ENCODE measurements at places on chromosomes 13 and 19.

GRCh38 chr13:51581148-51581820, 3.0 kb upstream of the WDFY2 start:
- DNase-seq, result no peak

DNA sequence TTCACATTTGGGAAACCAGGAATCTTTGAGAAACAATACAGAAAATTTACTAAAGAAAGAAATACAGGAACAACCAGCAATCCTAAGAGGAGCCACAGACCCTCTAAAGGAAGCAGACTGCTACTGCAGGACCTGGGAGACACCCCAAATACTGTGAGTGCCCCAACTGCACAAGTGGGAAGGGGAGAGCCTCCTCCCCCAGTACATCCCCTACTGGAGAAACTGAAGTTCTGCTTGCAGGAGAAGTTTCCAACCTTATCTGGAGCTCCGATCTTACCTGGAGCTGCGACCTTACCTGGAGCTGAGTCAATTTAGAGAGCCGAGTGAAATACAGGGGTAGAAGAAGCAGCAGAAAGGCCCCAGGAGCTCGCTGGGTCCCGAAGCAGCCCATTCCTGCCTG, 236.4 kb upstream of the SPRY2 start:
- no peak for DNase-seq

- no peak for DNase-seq
Measured at GRCh38 chr13:106915146-106915545, 347.2 kb upstream of the ARGLU1 start.

- DNase-seq, result no peak
Measured at GRCh38 chr19:1818549-1819195, 6.6 kb upstream of the ATP8B3 start.

DNA sequence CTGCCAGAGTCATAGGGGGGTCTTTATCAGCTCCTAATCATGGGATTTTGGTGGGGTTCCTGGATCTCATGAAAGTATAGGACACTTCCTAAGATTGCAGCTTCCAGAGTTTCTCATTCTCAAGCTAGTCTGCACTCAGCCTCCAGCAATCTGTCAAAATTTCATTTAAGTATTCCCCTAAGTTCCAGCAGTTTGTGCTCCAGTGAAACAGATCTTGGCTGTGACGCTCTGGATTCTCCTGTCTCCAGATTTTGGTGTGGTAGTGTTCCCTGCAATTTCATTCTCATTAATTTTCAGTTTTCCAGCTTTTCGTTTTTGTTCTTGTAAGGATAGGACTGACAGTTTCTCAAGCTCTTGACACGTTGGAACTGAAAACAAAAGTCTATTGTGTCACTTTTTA, 908.9 kb upstream of the MIR17HG start:
- no peak for DNase-seq

GRCh38 chr19:10211061-10211460, 16.3 kb upstream of the DNMT1 start:
- no peak for DNase-seq

GRCh38 chr13:33123066-33123859, 107.0 kb downstream of the KL start:
- DNase-seq, result peak; percentile 45

- DNase-seq, result no peak
Measured at GRCh38 chr13:111659219-111659775, 338.9 kb downstream of the TEX29 start.

DNA sequence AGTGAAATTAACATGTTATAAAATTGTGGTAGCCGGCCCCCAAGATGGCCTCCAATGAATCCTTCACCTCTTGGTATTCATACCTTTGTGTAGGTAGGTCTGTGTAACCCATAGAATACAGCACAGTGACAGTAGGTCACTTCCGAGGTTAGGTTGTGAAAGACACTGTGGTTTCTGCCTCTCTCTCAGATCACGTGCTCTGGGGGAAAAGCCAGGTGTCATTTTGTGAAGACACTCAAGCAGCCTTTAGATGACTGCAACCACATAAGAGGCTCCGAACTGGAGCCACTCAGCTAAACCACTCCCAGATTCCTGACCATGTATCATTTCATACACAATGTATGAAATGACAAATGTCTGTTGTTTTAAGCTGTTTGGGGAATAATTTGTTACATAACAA, 9.8 kb upstream of the USPL1 start:
- DNase-seq, result no peak

- peak; percentile 27 for DNase-seq
Measured at GRCh38 chr13:52454459-52454819, 839 bp upstream of the CKAP2 start.

GRCh38 chr13:34065928-34066327, 248.0 kb downstream of the RFC3 start:
- DNase-seq, result no peak

DNA sequence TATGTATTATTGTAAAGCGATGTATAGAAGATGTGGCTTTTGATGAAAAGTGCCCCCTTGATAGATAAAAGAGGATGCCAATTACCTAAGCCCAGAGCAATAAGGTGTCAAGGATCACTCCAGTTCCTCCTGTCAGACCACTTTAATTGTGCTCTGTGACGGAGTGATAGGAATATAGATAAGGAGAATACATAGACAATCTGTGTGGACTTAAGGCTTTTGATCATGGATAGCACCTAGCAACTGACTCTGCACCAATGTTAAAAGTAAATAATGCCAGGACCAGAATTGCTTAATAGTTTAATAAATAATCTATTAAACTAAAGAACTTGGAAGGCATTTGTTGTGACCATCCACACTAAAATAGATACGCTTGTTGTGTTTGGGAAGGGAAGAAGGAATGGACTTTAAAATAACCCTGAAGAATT, 390.7 kb upstream of the ARGLU1 start:
- DNase-seq, result no peak

DNA sequence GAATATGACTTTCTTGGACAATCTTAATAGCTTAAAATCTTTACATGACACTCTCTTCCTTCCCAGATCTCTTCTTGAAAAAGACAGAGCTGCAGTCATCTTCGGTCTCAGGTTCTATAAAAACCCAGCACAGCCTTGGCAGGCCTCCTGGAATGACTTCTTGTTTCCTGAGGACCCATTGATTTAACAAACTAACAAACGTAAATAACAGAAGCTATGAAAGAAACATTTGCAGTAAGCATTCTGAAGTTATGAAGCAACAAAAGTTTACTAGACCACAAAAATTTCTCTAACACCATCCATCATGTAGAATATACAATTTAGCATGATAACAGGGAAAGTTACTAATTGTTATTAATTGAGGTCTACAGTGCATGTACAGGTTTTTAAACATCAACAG, 62.8 kb upstream of the STARD13 start:
- no peak for DNase-seq
